ENCODE measurements at places on chromosomes 4 and X.

- no peak for DNase-seq
These were observed 39.7 kb downstream of the RASGEF1B start for GRCh38 chr4:81431971-81432370.

- DNase-seq = no peak
These were observed 49.6 kb downstream of the KLHL13 start for GRCh38 chrX:118066867-118067515.

- no peak for DNase-seq
These were observed 25.8 kb downstream of the EXOC1 start for GRCh38 chr4:55879224-55879623.

DNA sequence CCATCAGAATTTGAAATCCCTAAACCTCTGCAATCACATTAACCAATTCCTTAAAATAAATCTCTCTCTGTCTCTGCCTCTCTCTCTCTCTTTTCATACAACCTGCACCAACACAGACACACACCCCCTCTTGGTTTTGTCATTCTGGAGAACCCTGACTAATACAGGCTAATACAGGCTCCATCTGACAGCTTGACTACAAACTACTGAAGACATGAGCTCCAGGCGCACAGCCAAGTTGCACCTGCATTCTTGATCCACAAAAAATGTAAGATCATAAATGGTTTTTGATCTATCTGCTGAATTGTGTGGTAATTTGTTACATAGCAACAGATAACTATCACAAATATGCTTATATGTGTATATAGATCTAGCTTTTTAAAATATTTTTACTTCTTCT lies 2414.2 kb downstream of the PCDH7 start:
- DNase-seq = no peak

- no peak for DNase-seq
These were observed 61.4 kb downstream of the TNIP2 start for GRCh38 chr4:2694691-2695090.

DNA sequence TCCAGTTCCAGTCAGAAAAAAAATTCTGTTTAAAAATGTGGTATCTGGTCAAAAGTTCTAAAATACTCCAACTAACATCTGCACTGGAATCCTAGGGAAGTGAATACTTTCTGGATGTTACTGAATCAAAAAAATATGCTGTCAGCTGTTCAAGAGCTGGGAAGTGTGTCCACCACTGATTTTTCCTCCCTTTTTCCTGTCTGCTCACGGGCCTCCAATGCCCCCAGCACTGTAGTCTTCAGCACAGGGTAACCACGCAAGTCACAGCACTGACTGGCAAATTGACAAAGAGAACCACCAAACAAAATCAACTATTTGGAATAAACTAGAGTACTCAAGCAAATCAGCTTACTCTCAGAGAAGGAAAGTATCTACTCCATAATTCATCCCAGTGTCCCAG lies 9.9 kb downstream of the VEGFC start:
- no peak for DNase-seq

DNA sequence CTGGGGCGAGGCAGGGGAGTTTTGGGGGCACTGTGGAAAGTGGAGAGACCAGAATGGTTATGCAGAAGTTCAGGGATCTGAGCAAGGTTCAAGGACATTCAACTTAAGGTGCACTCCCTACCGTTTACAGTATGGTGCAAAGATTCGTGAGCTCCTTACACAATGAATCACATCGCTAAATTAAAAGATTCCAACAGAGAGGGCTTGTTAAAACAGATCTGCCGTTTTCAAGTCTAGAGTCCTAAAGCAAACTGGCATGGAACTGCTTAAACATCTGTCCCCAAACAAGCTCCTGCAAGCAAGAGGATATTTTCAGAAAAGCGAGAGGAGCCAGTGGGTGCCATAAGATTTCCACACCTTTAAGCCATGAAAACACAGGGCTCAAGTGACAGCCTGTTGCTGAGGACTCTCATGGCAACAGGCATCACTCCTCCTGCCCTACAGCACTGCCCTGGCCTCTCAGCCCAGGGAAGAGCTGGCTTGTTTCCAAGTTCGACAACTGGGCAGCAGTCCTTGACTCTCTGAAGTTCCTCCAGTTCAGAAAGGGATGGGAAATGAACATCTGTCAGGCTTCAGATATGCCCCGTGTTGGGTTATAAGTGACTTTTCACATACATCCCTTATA lies 10.0 kb downstream of the FAM184B start:
- no peak for DNase-seq

DNA sequence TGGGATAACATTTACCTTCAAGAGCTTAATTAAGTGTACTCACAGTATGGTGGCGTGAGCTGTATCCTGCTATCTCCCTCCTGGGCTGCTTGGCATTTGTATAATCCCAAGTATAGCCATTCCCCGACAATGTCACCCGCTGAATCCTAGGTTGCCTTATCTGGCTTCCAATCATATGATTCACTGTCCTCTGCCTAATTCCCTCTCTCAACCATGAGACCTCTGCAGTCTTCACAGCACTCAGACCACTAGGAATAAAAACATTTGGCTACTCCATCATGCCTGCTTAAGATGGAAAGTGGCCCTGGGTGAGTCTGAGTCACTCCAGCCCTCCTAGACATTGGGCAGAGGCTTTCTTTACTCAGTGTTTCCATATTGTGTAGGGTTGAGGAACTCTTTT lies 28.9 kb upstream of the WDFY3 start:
- DNase-seq = no peak

- no peak for DNase-seq
These were observed 1.6 kb downstream of the KCTD8 start for GRCh38 chr4:44446801-44447562.

DNA sequence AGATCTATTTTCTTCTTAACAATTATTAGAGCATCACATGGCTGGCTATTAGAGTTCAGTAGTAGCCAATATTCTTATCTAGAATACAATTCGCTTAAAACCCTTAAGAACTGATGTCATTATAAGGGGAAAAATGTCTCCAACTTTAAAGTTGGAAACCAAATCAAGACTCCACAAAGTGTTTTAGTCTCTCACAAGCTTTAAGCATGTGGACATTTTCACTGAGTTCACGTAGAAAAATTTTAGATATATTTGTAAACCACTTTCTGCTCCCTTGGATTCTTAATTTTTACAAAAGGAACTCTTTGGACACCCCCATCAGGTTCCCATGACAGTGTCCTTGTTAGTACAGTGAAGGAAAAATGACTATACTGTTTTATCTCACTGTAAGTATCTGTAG lies 123.9 kb upstream of the NAP1L5 start:
- no peak for DNase-seq

DNA sequence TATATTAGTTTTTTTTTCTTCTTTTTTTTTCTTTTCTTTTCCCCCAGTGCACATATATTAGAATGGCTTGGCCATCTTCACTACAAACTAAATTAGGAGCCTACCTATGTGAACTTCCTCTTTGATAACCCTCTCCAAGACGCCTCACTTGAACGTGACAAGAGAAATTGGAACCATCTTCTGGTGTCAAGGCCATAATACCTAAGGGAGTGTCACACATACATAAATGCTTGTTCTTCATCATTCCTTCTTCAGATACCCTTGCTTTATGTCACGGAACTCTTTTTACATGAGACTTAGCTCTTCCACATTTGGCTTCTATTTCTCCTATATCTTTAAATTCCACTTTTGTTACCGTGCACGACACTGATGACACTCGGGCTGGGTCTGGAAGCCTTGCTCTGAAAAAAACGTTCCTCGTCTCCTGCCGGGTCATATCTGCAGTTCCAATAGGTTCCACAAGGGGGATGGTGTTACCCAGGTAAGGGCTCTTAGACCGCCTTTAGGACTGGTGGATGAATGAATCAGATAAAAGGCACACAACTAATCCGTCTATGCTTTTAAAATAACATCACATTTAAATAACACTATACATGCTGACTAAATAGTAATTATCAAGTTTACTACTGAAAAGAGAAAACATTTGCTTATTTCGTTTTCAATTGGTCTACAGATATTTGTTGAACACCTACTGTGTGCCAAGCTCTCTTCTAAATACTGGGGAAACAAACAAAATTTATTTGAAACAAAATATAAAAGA lies 19.9 kb downstream of the DGAT2L6 start:
- no peak for DNase-seq

DNA sequence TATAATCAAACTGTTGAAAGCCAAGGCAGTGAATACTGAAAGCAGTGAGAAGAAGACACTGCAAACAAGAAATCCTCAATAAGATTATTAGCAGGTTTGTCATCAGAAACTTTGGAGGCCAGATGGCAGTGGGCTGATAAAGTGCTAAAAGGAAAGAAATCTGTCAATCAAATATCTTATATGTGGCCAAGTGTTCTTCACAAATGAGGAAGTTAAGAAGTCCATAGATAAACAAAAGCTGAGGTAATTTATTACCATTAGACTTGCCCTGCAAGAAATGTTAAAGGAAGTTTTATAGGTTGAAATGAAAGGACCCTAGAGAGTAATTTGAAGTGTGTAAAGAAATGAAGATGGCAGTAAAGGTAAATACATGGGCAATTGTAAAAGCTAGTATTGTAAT lies 586.6 kb downstream of the RAPGEF2 start:
- no peak for DNase-seq

DNA sequence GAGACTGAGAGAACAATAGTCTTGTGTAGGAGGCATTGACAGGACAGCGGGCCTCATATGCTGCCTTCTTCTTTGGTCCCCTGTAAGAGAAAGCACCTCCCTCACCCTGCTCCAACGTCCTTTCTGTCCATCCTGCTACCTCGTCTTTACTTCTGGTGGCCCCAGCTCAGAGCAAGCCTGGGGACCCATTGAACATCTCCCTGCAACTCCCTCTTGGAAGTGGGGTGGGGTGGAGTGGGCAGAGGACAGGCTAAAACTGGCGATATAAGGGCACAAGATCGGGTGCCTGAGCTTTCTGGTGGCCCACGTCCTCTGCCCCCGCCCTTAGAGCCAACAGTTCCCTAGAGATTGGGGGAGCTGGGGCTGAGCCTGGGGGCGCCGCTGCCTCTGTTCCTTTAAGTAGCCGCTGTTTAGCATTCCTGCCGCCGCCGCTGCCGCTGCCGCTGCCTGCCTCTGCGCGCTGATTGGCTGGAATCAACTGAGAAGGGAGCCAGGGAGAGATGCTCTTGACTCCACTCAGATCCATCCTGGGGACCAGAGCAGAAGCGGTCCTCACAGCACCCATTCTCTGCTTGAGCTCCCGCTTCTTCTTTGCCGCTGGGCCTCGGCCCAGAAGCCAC lies at the start of gene DLG3:
Gene DLG3, plus strand, starts transcription at position 510 of the 620 bp plus-strand sequence. CDS start 367 bp downstream, outside the sequence.
- no peak for DNase-seq

DNA sequence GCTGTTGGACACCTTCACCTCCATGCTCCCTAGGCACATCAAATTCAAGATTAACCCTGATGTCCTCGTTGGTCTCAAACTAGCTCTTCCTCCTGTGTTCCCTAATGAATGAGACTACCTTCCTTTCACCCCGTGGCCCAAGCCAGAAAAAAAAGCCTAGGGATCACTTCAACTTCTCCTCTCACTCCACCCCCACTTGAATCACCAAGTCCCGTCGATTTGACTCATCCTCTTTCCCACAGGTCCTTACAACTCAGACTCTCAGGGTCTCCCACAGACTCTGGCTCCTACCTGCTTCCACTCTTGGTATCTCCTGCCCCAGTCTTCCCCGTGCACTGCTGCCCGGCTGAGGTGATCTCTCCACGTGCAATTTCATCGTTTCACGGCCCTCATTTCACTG lies 8.5 kb downstream of the SLC25A43 start:
- no peak for DNase-seq

GRCh38 chr4:83115656-83116285 lies 1.2 kb upstream of the PLAC8 start:
- DNase-seq = no peak

DNA sequence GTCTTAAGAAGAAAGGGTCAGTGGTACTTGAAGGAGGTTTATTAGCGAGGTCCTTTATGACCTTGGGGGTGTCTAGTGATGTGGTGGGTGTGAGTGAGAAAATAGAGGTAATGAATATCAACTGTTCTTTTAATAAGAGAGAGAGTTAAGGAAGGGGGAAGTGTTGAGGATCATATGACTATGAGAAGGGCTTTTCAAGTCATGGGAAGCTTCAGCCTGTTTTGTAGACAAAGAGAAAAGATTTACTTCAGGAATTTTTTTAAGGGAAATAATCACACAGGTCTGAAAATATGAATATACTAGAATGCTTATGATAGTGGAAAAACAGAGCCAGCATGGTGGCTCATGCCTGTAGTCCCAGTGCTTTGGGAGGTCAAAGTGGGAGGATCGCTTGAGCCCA lies 41.3 kb upstream of the MTMR1 start:
- DNase-seq = no peak

DNA sequence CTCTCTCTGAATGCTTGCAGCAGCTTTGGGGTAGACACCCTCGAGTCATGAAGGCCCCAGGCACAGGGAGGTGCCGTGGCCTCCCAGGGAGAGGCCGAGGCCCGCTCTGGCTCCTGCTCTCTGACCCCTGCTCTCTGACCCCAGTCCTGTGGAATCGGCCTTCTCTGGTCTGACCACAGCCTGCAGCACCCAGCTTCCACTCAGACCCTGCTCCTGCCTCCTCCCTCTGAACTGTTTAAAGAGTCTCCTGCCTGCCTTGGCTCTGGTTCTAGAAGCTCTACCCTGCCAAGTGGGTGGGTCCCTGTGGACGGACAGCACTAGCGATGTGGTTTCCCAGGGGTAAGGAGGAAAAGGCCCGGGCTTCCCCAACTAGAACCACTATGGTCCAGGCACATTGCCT lies 78.2 kb upstream of the TMEM150C start:
- DNase-seq = no peak

GRCh38 chr4:112735474-112735951 lies 98.6 kb downstream of the LARP7 start:
- no peak for DNase-seq

DNA sequence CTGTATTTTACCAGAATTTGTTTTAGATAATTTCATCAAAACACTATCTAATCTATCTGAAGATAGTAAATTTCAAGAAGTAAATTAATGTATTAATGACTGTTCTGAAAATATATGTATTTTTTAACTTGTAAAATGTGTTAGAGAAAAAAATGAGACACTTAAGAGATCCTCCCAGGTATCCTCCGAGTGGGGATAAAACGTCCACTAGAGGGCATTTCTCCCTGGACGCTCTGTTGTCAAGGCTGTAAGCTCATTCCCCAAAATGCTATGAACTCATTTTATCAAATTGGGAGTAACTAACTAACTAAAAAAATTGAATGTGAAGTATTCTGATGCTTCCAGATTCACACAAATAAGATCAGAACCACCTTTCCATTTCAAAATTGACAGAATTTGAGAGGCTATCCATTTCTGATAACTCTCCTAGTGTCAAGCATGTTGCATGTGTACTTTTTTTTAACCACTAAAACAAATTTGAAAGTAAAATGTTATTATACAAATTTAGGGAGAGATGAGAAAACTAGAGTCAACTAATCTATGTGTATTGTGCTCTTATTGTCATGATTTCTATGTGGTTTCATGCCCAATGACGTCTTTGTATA lies 337.3 kb upstream of the HS3ST1 start:
- DNase-seq = no peak

- no peak for DNase-seq
These were observed 29.5 kb downstream of the PPP2R3B start for GRCh38 chrX:357035-357692.

- DNase-seq = no peak
These were observed 28.7 kb downstream of the PAPSS1 start for GRCh38 chr4:107691378-107691777.

- no peak for DNase-seq
These were observed 18.1 kb downstream of the USP46 start for GRCh38 chr4:52640808-52641565.
